Type B pancreatic cell (in vitro differentiated cells): ENCODE measurements at places on chromosomes 2 and 18.

DNA sequence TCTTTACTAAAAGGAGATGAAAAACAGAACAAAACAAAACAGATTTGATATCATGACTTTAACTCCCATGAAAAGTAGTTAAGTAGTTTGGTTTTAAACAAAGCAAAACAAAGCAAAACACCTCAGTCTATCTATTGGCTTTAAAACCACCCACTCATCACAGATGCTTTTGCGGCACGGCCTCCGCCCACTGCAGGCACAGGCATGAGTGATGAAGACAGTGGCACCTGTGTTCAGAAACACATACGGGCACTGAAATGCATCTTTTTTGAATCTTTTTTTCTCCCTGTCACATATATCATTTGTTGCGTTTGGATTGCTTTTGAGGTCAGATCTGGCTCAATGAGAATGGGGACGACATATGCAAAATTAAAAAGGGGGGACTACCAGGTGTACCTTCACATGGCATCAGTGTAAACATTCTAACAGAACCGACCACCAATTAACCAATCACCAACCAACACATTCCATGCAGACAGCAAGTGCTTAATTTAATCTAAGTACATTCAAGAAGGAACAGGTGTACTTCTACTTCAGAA is 147.4 kb upstream of the REV1 start:
- DNase-seq = no peak

GRCh38 chr2:109450574-109451273 is 163.0 kb downstream of the SEPTIN10 start:
- no peak for DNase-seq

DNA sequence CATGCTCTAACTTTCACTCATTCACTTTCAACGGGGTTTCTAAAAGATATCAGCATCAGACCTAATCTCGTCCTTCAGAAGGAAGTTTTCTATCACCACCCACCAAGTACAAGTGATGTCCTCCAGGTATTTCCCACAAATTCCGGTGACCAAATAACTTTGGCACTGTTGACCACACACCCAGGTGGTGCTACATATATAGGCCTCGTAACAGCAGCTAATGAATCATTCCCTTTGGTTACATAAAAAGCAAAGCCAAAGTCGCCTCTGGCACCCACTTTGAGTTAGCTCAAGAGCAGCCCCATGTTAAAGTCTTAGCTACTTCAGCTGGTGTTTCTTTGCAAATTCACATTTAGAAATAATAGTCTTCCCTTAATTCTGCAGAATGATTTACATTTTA is 138.2 kb upstream of the OSR1 start:
- DNase-seq = no peak

DNA sequence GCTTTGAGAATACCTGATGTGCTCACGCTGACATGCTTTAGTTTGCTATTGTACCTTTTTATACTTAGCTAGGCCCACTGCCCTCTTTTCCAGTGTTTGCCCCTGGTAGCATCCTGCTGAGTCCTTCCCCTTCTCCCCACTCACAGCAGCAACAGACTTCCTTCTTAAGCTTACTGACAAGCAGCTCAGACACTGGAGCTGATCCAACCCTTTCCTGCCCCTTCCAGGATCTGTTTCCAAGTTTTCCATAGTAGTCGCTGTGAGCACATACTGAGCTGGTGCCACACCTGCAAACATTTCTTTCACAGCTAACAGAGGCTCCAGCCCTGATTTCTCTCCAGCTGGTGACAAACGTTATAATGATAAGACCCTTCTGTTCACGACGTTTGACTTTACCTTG is 991.4 kb upstream of the CELF4 start:
- no peak for DNase-seq

- DNase-seq = no peak
These were observed 69.3 kb upstream of the BZW1 start for GRCh38 chr2:200742426-200742825.

- DNase-seq = no peak
These were observed 1.1 kb upstream of the NEMP2 start for GRCh38 chr2:190535586-190535985.

GRCh38 chr2:16281451-16282335 is 341.3 kb downstream of the MYCN start:
- no peak for DNase-seq

- no peak for DNase-seq
These were observed 13.2 kb upstream of the HES6 start for GRCh38 chr2:238252766-238253630.

DNA sequence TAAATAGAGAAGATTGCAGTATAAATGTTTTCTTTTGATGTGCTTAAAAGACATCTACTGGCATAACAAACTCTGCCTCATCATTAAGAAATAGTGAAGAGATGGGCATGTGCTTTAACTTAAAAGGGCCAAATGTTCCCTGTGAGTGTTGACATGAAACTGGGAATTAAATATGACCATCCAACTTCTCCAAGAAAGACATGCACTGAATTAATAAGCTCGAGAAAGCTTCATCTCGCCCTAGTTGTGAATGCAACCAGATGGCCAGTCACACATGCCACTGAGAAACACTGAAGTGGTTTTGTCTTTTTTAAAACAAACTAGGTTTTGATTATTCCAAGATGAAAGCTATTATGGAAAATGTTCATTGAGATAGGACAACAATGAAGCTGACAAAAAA is 479.2 kb downstream of the RIT2 start:
- no peak for DNase-seq

GRCh38 chr18:29644276-29644675 is 1398.3 kb downstream of the DSC3 start:
- no peak for DNase-seq

- no peak for DNase-seq
These were observed 45.5 kb upstream of the LDAH start for GRCh38 chr2:20868377-20868776.

DNA sequence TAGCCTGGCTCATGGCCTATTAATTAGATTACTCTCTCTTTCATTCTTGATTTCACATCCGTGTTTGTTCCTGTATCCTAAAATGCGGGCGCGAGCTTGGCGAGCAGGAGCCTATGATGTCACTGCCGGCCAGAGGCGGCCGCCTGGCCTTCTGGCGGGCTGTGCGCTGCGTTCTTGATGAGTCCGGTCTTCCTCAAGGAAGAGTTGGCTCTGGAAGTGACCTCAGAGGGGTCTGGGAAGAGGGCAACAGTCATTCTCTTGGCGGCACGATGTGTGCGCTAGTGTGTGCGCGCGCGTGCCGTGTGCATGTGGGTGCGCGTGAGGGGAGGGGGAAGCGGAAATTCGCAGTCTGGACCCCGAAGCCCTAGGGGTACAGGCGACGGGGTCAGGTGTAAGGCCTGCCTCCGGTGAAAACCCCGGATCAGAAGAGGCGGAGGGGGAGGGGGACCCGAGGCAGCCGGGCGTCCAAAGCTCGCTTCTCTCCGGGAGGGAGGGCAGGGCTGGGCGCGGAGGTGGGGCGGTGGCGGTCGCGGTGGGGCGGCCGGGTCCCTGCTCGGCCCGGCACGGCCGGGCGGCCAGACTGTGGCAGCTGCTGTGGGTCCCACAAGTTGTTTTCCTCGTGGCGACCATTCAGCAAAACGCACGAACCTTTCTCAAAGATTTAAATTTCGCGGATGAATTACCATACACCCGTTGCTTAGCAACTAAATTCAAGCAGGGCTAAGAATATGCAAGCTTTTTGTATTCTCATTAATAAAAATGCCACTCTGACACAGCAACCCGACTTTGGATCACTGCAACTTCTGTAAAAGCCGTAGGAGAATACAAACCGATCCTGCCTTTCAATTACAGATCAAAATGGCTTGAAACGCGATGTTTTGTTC is 8.4 kb downstream of the POU3F3 start:
- no peak for DNase-seq

- no peak for DNase-seq
These were observed 36.2 kb downstream of the TNS1 start for GRCh38 chr2:217966423-217967070.

DNA sequence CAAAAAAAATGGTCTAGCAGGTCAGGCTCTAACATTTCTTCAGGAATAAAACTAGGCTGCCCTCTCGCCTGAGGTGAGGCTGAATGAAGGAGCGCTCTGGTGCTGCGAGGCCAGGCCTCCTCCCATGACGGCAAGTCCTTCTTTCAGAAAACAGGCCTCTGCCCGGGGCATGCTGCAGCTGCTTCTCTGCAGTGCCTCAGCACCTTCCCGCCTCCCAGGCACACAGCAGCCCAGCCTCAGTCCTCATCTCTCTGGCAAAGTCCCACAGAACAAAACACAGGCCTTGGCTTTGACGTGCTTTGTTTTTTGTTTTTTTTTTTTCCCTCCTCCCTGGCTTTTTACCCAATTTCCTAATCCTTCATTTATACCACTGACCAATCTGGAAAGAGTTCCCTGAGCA is 74.8 kb downstream of the BCL11A start:
- no peak for DNase-seq

DNA sequence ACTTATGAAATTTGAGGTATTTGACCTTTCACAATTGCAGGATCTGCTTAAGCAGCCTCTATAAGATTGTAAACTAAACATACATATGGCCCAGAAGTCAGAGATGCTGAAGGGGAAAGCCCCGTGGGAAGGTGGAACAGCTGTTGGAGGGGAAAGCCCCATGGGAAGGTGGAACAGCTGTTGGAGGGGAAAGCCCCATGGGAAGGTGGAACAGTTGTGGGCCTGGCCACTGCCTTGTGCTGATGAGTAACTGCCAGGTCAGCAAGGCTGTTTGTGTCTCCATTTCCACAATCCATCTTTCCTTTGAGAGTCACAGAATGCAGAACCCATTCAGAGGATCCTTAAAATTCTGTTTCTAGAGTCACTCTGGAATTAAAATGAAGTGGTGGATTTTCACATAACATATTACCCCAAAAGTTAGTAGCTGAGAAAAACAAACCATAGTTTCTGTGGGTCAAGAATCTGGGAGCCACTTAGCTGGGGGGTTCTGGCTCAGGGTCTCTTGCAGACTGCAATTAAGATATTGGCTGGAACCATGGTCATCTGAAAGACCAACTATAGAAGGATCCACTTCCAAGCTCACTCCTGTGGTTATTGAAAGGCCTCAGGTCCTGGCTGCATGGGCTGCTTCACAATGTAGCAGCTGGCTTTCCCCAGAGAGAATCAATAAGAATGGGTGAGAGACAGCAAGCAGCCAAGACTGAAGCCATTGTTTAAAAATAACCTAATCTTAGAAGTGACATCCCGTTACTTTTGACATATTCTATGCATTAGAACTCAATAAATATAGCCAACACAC is 86.6 kb upstream of the CAVIN2 start:
- DNase-seq = no peak

- no peak for DNase-seq
These were observed 177.8 kb downstream of the LNPK start for GRCh38 chr2:175824243-175824642.

DNA sequence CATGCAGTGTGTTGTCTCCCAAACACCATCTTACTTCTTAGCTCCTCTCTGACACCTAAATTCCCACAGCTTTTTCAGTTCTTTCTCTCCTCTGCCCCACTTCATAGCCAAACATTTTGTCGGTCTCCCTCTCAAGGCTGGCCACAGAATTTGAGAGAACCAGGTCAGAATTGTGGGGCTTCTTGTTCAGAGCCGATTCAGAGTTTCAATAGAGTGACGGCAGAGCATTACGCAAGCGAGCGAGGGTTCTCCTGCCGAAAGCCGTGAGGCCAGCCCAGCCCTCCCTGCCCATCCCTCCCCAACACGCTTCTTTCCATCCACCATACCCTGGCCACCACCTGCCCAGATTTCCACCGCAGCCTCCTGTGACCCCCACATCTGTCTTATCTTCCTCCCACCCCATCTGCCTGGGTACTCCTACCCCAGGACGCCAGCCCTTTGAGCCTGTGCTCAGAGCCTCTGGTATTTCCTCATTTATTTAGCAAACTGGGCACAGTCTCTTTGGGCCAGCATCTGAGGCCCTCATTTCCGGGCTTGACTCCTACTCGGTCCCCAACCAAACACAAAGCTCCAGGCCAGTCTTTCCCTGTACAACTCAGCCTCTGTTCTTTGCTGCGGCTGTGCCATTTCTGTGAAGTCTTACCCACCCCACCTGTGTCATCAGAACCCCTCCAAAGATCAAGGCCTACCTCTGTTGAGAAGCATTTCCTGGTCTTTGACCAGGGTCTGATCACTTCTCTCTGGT is 70.0 kb upstream of the MAP4K4 start:
- no peak for DNase-seq

DNA sequence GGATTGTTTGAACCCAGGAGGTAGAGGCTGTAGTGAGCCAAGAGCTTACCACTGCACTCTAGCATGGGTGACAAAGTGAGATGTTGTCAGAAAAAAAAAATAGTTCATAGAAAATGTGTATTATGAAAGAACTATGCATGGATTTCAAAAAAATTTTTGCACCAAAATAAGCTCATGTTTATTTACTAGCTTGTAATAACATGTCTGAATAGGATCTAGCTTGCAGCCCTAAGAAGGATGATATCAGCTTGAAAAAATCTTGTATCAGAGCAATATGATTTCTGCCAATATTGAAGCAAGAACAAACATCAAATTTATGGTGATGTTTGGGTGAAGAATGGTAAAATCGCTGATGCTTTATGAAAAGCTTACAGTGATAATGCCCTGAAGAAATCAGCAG is 97.0 kb upstream of the RFX8 start:
- DNase-seq = no peak

DNA sequence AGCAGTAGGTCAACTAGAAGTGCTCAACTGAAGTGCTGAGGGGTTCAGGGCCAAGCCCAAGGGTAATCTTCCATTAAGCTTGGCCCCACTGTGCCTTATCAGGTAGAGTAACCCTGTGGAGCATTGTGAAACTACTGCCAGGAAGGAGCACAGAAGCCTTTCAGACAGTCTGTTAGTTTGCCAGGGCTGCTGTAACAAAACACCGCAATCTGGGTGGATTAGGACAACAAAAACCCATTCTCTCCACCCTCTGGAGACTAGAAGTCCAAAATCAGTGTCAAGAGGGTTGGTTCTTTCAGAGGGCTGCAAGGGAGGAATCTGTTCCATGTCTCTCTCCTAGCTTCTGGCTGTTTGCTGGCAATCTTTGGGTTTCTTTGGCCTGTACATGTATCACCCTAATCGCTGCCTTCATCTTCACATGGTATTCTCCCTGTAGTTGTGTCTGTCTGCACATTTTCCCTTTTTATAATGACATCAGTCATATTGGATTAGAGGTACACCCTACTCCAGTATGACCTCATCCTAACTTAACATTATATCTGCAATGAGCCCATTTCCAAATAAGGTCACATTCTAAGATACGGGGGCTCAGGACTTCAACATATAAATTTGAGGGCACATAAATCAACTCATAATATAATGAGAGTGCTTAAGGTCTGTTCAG is 21.2 kb downstream of the VIT start:
- DNase-seq = no peak

- no peak for DNase-seq
These were observed 36.0 kb downstream of the TTC27 start for GRCh38 chr2:32663864-32664263.

GRCh38 chr2:213237251-213237650 is 47.0 kb upstream of the SPAG16 start:
- no peak for DNase-seq
